T-cell (primary cell): ENCODE measurements at places on chromosomes 4 and X. TPM values are rescaled to one million over a fixed set of nuclear protein-coding genes. Genes with fewer than 3 reads are reported as not detected.

Gene DSPP
- not detected for total RNA-seq

Gene CEP135
- 21.7 TPM for total RNA-seq

- no peaks in the 10 kb centered on the region for H3K4me1 ChIP-seq
- H3K4me3 ChIP-seq = no peak overlapping the region
- DNase-seq = no peak
- no peak overlapping the region for H3K27ac ChIP-seq
Observed at GRCh38 chrX:65587616-65588526, 53.3 kb upstream of the LAS1L start.

DNA sequence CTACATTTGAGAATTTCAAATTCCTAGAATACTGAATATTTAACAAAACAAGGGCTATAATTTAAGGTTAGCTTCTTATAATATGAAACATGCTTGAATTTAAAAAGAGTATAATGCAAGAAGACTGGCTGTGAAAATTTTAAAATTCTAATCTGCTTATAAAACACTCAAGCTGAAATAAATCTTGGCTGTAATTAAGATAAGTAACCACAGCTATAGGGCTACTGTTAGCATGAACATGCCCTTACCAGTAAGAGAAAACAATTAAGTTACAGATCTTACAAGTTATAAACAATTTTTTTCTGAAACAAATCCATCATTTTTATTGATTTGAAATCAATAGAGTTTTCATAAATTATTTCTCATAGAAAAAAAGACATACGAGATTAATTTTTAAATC is 148.2 kb downstream of the INPP4B start:
- peaks cover 39% of the 10 kb centered on the region for H3K4me1 ChIP-seq
- no peaks in the 10 kb centered on the region for H3K27me3 ChIP-seq
- H3K36me3 ChIP-seq = no peaks in the 10 kb centered on the region
- no peak overlapping the region for H3K4me3 ChIP-seq

GRCh38 chr4:132614682-132615081 is 534.4 kb upstream of the PCDH10 start:
- H3K27me3 ChIP-seq = no peaks in the 10 kb centered on the region
- H3K27ac ChIP-seq = no peak overlapping the region
- DNase-seq = no peak
- no peak overlapping the region for H3K4me3 ChIP-seq
- H3K36me3 ChIP-seq = no peaks in the 10 kb centered on the region
- H3K4me1 ChIP-seq = no peaks in the 10 kb centered on the region

DNA sequence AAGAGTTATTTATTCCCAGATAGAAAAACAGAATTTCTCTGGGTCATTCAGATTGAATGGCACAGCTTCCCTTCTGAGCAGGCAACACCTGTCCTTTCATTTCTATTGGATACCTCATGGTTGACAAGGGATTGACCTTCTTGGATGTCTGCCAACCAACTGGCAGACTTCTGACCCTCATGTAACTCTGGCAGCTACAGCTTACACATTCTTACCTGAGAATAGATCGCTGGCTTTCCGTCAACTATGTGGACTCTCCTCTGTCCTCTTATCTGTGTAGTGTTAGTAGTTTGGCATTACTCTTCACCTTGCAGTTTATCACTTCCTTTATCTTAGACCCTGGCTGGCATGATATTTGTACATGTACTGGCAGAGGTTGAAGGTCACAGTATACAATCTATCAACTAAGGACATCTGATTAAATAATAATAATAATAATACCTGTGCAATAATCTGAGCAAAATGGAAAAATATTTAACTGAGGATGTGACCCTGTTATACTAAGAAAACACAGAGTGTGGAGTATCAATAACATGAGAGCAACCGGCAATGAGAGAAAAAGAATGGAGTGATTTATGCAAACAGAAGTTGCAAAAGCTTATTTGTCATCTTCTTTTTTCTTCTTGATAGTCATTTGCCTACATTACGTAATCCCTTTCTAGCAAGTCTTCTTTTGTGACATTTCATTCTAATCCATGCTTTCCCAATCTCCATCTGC is 1118.2 kb downstream of the ARAP2 start:
- H3K4me3 ChIP-seq = no peak overlapping the region
- no peaks in the 10 kb centered on the region for H3K27me3 ChIP-seq
- H3K27ac ChIP-seq = no peak overlapping the region
- no peaks in the 10 kb centered on the region for H3K36me3 ChIP-seq
- no peaks in the 10 kb centered on the region for H3K4me1 ChIP-seq

DNA sequence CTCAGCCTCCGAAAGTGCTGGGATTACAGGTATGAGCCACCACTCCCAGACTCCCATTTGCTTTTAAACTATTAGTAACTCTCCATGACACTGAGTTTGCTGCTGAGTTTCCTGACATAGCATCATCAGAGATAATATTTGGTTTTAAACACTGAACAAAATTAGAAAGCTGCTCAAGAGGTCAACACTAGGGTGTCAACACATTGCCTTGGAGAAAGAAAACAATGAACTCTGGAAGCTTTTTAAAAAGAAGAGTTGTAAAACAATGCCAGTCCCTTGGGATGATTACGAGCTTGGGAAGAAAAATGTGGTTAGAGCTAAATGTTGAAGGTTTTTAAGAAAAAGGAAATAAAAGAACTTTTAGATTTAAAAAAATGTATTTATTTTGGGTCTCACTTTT is 264.8 kb downstream of the CAMK2D start:
- H3K36me3 ChIP-seq = peaks cover 36% of the 10 kb centered on the region
- no peaks in the 10 kb centered on the region for H3K27me3 ChIP-seq
- no peak overlapping the region for H3K27ac ChIP-seq
- no peaks in the 10 kb centered on the region for H3K4me1 ChIP-seq
- H3K4me3 ChIP-seq = no peak overlapping the region

- no peaks in the 10 kb centered on the region for H3K36me3 ChIP-seq
- no peak overlapping the region for H3K4me3 ChIP-seq
- H3K27ac ChIP-seq = no peak overlapping the region
Observed at GRCh38 chr4:83153417-83153816, 38.9 kb upstream of the PLAC8 start.

GRCh38 chr4:87580057-87580456 is 28.3 kb upstream of the DSPP start:
- no peak overlapping the region for H3K4me3 ChIP-seq
- H3K27me3 ChIP-seq = no peaks in the 10 kb centered on the region
- no peak overlapping the region for H3K27ac ChIP-seq
- no peak for DNase-seq
- no peaks in the 10 kb centered on the region for H3K36me3 ChIP-seq

DNA sequence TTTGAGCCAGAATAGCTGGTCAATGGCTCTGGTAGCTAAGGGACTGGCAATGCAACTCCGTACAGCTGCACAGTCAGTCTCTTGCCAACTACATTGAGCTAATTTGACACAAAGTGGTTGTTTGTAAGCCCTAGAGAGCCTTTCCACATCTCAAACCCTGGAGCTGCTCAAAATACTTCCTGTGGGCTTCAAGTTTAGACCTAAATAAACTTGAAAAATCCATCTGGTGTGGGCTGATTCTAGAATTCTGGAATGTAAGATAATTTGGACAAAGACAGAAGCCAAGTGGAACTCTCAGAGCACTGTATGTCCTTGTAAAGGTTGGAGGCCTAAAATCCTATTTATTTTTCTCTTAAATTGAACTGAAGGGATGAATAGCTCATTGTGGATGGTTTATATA is 380.8 kb downstream of the SPRY1 start:
- no peaks in the 10 kb centered on the region for H3K27me3 ChIP-seq
- no peaks in the 10 kb centered on the region for H3K36me3 ChIP-seq
- no peaks in the 10 kb centered on the region for H3K4me1 ChIP-seq
- DNase-seq = no peak
- no peak overlapping the region for H3K4me3 ChIP-seq
- H3K27ac ChIP-seq = no peak overlapping the region

DNA sequence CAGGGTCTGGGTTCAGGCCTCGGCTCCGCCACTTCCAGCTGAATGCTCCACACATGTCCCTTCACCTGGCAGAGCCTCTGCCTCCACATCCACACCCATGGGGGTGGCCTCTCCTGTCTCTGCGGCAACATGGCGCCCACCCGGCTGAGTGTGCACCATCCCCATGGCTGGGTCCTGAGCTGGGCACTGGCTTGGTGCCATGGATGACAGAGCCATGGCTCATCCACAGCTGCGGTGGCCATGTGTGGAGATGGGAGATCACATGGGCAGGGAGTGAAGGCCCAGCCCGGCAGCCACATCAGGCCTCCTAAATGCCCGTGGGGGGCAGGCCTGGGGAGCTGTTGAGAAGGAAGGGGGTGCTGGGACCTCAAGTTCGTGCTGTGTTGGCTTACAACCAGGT is 213.7 kb downstream of the AFAP1 start:
- no peaks in the 10 kb centered on the region for H3K36me3 ChIP-seq
- no peak for DNase-seq
